ENCODE measurements at places on chromosomes 2 and 18. TPM values are rescaled to one million over a fixed set of nuclear protein-coding genes. Genes with fewer than 3 reads are reported as not detected.

Gene MEP1B
- not detected for polyA plus RNA-seq

Gene ANKRD53
- polyA plus RNA-seq: 5.1 TPM

Gene TACR1
- 0.15 TPM for polyA plus RNA-seq

Gene LYPD1
- 3.0 TPM for polyA plus RNA-seq

Gene NAT8
- polyA plus RNA-seq: not detected

Gene GREB1
- polyA plus RNA-seq: 7.5 TPM

Gene TNFAIP6
- polyA plus RNA-seq: 1.3 TPM

Gene UGT1A3
- not detected for polyA plus RNA-seq

Gene DSG1
- not detected for polyA plus RNA-seq

Gene PASK
- polyA plus RNA-seq: 4.4 TPM

Gene PLB1
- 44.3 TPM for polyA plus RNA-seq

GRCh38 chr18:67549946-67550345 lies 33.4 kb upstream of the DSEL start:
- DNase-seq: no peak

- no peak for DNase-seq
These were observed 20.8 kb downstream of the EIF2AK3 start for GRCh38 chr2:88606371-88607030.

GRCh38 chr2:109105113-109105512 lies 23.9 kb upstream of the SH3RF3 start:
- no peak for DNase-seq

- DNase-seq: no peak
These were observed 9.0 kb downstream of the TM4SF20 start for GRCh38 chr2:227370092-227370491.

- no peak for DNase-seq
These were observed 124.8 kb downstream of the DYM start for GRCh38 chr18:49335677-49336076.

GRCh38 chr2:8571792-8572499 lies 109.9 kb upstream of the ID2 start:
- peak; percentile 12 for DNase-seq

DNA sequence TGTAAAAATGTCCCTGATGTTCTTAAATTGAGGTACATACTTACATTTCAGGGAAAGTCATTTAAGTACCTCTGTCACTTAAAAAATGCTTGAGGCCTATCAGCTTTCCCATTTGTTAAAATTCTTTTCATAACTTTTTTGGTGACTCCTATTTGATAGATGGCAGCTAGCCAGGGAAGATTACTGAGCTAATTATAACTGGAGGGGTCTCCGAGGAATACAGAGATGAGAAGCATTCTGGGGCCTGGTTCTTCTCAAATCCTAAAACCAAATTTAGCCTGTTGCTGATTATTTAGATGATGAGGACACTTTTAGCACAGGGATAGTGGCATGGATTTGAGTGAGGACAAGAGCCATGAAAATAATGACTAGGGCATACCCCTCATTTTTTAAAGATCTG lies 4.8 kb downstream of the UGP2 start:
- no peak for DNase-seq

DNA sequence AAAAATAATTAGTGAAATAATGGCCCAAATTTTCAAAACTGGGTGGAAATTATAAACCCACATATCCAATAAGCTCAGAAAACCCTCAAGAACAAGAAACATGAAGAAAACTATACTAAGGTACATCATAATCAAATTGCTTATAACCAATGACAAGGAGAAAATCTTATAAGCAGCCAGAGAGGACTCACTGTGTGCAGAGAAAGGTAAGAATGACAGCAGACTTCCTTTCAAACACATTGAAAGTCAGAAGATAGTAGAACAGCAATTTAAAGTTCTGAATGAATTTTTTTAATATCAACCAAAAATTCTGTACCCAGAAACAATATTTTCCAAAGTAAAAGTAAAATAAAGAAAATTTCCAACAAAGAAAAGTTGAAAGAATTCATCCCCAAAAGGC lies 197.7 kb upstream of the RAB12 start:
- no peak for DNase-seq

GRCh38 chr18:57431002-57431382 lies 4.2 kb upstream of the ONECUT2 start:
- DNase-seq: no peak

DNA sequence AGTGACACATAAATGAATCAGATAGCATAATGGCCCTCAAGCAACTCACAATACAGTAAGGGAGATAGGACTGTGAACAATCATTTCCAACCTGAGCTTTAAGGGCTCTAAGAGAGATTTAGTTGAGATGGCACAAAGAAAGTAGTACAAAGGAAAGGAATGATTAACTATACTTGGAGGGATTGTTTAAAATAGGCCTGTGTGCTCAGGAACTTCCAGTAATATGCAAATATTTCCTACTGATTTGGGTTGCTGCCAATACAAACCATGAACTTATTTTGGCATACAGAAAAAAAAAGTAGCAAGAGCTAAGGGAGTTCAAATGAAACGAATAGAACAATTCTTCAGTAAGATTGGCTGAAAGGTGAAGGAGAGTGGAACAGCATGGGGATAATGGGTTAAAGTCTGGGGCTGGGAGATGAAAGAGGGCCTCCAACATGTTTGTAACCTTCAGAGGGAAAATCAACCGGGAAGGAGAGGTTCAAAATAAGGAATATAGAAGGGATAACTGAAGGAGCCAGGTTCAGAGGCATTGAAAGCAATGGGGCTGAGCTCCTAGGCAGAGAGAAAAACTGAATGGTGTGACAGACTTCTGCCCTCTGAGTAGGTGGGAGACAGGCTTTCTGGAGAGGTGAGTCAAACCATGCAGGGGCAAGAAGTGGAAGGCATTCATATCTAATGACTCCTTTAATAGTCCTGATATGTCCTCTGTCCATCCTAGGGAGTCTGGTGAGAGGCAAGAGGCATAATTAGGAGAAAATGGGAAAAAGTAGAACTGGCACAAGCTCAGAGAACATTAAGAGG lies 83.5 kb downstream of the DNAH7 start:
- no peak for DNase-seq

DNA sequence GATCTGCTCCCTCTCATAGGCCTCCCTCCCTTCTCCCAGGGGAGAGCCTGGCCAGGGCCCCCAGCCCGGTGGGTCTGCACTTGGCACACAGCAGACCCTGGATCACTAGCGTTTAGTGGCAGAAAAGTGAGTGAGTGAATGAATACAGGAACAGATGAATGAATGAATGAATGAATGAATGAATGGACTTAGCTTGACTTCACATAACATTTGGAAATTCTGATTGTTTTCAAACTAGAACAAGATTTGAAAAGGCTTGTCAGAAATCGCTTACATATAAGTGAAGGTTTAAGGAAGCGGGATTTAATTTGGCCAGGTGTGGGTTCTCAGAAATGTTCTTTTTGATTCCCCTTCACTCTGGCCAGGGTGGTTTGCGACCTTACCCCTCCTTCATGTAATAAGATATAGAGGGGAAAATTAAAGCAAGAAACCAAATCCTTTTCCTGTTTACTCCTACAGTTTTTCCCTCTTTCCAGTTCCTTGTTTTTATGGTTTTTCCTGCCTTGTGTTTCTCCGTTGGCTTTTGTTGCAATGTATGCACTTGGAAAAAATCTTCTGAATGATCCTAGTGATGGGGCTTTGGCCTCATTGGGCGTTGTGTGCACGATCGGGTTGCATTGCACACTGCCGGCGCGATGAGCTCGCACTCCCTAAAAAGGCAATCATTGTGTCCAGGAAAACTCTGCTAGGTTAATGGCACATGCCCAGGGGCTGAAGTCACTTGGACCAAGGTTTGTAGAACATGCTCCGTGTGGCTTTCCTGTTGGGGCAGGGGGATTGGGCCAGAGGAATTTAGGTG lies 16.4 kb downstream of the LRRFIP1 start:
- no peak for DNase-seq

DNA sequence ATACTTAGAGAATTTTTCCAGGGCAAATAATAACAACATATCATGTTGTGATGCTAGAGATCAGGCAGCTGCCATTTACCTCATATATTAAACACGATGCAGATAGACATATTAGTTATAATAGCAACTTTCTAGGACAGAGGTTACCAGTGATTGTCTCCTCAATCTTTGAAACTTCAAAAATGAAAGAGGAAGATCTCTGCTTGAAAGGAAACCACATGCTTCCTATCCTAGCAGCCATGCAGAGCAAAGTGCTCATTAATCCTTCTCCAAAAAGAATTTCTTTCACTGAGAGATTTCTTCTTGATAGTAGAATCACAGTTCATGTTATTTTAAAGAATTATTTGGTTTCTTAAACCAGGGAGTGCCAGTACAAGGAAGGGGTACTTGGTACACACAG lies 317.2 kb downstream of the CPS1 start:
- DNase-seq: no peak

- no peak for DNase-seq
These were observed 33.9 kb upstream of the TMEM18 start for GRCh38 chr2:710867-711665.

- DNase-seq: no peak
These were observed 1258.3 kb upstream of the GYPC start for GRCh38 chr2:125397535-125398251.

GRCh38 chr2:30511122-30512083 lies 64.4 kb downstream of the LCLAT1 start:
- peak; percentile 82 for DNase-seq

DNA sequence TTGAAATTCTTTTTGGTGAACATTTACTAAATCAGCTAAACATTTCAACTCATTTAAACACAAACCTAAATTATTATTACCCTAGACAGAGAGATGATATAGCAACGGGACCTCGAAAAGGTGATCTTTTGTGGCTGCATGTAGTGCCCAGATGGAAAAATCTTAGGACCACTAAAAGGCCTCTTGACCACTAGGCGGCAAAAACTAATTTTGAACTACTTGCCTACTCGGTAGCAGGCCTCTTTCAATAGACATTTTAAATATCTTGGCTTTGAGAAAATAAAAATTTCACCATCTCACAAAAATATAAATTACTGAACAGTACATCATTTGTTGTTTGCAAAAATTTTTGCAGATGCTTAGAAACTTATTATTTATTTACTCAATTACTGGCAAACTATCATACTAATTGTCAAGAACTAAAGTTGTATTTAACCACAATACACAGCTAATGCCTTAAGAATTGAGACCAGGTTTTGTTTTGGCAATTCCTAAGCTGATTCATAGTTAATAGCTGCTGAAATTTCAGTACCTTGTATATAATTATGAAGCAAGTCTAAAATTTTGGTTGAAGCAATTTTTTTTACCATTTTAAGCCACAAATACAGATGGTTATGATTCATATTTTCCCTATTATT lies 9.4 kb downstream of the COL3A1 start:
- DNase-seq: no peak

DNA sequence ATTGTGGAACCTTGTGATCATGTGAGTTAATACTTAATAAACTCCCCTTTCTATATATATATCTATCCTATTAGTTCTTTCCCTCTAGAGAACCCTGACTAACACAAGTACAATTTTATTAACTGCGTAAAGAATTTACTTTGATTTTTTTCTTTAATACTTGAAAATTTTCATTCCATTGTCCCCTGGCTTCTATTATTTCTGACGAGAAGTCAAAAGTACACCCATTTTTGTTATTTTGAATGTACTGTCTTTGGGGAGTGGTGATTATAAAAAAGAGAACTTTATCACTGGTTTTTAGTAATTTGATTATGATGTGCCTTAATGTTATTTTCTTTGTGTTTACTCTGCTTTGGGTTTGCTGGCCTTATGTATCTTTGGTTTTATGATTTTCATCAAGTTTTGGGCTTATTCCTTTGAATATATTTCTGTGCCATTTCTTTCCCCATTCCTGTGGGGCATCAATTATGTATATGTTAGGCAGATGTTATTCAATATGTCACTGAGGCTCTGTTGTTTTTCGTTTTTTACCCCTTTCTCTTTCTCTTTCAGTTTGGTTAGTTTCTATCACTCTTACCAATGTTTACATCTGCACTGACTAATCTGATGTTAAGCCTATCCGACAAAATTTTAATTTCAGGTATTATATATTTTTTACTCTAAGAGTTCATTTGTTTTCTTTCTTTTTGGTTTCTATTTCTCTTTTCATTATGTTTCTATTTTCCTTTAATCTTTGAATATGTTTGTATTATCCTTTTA lies 271.4 kb downstream of the CAMKMT start:
- no peak for DNase-seq

DNA sequence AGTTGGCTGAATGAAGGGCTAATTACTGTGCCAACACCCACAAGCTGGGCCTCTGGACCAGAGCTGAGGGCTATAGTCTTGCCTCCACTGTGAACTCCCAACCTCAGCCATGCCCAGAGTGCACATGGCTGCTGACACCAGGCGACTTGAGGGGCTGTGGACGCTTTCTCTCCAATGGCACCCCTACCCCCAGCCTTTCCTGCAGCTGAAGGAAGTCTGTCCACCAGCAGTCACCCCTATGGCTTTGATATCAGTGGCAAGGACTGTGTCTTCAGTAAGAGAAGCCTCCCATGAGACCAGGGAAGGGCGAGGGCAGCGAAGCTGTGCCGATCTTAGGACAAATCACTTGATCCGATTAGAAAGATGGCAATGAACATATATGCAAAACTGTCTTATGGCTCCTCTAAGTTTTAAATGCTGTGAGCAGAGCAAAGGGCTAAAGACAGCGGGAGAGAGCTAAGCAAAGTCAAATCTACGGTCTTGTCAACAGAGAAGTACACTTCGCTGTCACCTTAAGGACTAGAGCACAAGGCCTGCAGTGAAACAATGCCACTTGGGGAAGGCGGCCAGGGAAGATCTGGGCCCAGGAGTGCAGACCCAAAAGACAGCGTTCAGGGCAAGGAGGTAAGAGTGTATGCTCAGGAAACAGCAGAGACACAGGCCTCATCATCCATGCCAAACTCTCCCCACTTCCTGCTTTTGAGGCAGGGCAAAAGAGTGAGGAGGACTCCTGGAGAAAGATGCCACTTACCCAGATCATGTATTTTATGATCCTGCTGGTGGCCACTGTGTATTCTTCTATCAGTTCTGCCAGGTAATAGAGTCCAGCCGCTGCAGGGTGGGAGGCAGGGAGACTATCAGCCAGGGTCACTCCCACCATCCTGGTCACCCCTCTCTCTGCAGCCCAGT lies 1.5 kb downstream of the TEX261 start:
- DNase-seq: no peak

- DNase-seq: no peak
These were observed 89.1 kb downstream of the ZEB2 start for GRCh38 chr2:144430722-144431391.

DNA sequence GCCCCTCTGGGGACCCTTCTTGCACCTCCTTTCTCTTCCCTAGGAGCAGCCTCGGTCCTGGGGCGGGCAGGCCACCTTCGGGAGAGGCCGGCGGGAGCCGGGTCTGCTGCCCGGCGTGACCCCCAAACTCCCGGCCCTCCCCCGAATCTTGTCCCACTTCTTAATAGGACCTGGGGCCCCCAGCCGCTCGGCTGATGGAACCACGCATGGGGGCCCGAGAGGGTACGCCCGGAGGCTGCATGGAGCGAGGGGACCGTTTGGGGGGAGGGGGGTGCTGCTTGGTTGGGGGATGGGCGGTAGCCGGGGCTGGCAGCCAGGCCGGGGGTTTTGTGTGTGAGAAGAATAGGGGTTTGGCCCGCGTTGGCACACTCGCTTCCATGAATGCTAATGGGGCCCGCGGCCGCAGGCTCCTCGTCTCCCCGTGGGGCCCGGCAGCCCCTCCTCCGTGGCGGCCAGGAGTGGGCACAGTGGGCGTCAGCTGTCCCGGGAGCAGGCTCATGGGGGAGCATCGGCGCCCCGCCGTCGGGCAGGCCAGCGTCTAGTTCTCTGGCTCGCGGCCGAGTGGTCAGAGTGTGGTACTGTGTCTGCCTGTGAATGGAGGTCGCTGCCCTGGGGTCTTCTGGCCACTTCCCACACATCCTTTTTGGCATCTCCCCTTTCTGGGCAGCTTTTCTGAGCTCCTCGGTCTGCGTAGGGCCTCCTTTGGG lies 1.0 kb downstream of the GAREM2 start:
- no peak for DNase-seq

Data from adrenal gland (tissue), 19 donors.